ENCODE measurements at places on chromosomes 7 and 10.

DNA sequence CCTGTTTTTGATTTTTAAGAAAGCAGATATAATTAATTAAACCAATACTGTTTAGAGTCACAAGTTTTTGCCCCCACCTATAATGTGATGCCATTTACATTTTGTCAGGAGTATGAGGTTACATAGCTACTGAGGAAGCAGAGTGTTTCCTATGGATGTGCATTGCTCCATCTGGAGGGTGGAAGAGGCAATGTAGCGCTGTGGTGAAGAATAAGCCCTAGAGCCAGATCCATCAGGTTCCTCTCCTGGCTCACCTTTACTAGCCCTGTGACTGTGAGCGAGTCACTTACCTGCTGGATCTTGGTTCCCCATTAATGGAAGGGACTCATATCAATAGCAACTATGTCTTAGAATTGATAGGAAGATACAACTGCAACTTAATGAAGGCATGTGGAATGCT, 216.0 kb downstream of the GPAM start:
- no peak for DNase-seq

DNA sequence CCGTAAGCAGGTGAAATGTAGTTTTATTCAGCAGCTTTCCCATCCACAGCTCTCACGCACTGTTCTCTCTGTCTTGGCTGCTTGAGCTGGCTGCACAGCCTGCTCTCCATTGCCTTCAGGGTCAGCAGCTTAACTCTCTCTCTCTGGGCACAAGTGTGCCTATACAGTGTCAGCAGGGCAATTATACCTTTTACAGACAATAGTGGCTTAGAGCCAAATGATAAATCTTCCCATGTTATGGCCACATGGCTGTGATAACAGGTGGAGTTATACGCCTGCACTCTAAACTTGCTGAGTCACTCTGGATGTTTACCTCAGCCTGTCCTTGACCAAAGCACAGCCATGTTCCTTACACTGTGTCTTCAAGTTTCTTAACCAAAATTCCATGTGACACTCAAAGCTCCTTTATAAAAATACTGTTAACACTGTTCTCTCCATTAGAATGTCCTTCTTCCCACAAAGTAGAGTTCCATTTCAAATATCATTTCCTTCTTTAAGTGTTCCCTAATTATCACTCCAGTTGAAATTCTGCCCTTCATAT, 6.1 kb downstream of the RNF133 start:
- no peak for DNase-seq

GRCh38 chr7:4065190-4065589, 616.9 kb upstream of the FOXK1 start:
- no peak for DNase-seq

DNA sequence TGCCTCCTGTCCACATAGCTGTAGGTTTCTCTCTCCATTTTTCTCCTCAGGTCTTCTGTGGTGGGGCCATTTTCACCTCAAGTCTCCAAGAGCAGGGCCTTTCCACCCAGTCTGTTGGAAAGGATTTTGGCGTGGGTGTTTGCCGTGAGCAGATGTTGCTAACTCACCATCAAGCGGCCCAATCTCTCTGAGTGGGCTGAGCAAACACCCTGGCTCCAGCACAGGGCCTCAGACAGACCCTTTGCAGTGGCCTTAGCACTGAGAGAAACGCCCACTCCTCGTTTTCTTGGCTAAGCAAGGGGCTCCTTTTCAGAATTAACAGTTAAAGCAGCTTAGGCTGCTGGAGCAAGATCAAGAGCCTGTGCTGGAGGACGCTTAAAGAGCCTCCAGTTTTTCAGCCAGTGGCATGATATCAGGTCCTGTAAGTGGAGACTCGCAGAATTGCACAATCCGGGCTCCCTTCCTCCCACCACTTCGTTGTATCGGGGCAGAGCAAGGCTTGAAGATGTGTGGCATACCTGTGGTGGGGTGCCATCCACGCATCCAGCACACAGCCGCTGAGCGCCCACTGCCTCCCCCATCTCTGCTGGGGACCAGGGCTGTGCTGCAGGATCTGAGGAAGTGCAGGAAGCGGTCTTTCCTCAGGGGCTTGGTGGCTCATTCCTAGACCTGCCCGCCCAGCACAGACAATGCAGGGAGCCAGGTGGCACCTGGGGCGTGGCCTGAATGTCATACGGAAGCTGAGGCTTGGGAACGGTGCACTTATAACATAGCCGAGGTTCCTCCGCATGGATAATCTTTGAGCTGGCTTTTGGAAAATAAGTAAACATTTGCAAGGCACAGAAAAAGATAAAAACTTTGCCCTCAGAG, 142.7 kb downstream of the ADARB2 start:
- DNase-seq, result no peak

- no peak for DNase-seq
Measured at GRCh38 chr7:41738336-41738735, 35.4 kb upstream of the INHBA start.

GRCh38 chr10:2938869-2939268, 128.5 kb upstream of the PFKP start:
- no peak for DNase-seq

GRCh38 chr10:131896403-131896802, 4.4 kb upstream of the PPP2R2D start:
- DNase-seq, result no peak
